Fibroblast of the aortic adventitia (primary cell): ENCODE measurements at places on chromosomes 6 and 20. TPM values are rescaled to one million over a fixed set of nuclear protein-coding genes. Genes with fewer than 3 reads are reported as not detected.

DNA sequence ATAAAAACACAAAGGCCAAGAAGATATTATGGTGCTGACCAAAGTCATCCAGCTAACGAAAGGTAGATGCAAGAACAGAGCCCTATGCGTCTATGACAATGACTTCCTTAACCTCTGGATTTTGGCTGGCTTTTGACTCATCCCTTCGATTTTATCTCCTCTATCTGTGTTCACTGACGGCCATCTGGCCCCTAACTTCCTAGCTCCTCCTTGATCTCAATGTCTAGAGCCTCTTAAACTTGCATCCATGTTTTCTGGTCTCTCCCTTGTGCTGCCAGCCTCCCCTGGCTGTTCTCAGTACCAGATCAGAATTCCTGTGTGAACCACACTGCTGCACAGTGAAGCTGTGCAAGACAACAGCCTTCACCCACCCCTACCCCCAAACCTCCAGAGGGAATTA lies 452.9 kb downstream of the UTRN start:
- no peak for DNase-seq

GRCh38 chr6:4780360-4780812 lies 4.2 kb downstream of the CDYL start:
- peak; percentile 46 for DNase-seq

- DNase-seq = no peak
Measured at GRCh38 chr6:169848946-169849345, 97.5 kb downstream of the ERMARD start.

- DNase-seq = no peak
Measured at GRCh38 chr6:163327165-163327880, 87.2 kb upstream of the QKI start.

DNA sequence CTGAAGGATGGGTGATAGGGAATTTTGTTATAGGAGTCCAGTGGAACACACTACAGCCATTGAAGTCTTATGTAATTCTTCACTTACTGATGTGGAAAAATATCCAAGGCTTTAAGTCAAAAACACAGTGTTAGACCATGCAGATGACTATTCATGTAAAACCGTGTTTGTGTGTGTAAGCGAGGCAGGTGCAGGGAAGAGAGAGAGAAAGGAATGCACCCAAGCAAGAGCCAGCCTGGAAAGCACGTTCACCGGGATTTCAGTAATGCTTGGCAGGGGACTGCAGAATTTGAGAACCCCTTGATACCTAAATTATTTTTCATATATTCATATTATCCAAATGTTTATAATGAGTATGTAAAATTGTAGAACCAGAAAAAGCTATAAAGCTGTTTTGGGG lies 17.9 kb downstream of the RALGAPA2 start:
- no peak for DNase-seq

DNA sequence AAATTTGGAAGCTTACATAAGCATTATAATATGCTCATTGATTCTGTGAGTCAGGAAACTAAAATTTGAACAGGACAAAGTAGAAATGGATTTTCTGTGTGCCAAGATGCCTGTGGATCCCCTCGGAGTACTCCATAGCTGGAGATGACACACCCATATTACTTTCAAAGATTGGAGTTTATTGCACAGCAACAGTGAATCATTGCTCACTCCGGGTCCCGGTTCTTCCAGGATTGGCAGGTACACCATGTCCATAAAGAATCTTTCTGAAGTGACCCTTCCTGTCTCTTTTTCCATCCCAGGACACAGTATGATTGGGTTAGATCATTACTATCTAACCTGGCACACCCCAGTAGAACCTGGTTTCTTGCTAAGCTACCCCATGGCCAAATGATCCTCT lies 2.7 kb upstream of the BTN2A2 start:
- DNase-seq = peak; percentile 40

- DNase-seq = peak; percentile 92
Measured at GRCh38 chr20:1466211-1467081, at the start of gene NSFL1C. Gene NSFL1C, minus strand, starts transcription at chr20:1466849. Its CDS starts 25 bp downstream, at chr20:1466824.

DNA sequence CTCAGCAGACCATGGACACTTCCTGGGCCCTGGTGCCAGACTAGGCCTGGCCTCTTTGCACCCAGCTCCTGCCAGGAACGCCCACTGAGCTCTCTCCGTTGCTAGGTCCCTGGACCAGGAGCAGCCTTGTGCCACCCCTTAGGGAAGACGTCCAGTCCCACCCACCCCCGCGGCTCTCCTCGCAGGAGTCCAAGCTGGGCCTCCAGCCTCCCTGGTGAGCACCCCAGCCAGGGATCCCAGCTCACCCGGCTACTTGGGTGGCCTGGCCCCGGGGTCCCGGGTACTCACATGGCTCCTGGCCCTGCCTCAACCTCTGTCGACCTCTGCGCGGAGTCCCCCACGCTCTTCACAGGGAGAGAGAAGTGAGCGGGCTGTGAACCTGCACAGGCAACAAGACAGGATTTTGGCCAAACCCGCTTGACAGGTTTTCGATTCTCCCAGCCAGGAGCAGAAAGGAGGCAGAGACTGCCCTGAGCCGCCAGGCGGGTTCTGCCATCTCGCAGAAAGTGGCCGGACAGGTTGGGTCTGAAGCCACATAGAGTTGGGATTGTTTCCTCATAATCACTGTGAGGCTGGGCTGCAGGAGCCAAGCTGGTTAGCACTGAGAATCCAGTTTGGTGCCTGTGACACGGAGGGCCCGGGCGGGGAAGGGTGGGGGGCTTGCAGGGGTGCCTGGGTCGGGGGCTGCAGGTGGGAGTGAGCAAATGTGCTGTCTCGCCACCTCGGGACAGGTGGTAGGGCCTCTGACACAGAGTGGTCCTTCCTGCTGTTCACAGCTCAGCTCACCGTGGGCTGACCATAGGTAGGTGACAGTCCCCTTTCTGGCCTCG lies at the start of gene RBBP8NL:
Gene RBBP8NL, minus strand, starts transcription at position 368 of the 830 bp plus-strand sequence. CDS start 7,892 bp downstream, outside the sequence.
- no peak for DNase-seq

- no peak for DNase-seq
Measured at GRCh38 chr6:736657-737446, 43.9 kb upstream of the EXOC2 start.

DNA sequence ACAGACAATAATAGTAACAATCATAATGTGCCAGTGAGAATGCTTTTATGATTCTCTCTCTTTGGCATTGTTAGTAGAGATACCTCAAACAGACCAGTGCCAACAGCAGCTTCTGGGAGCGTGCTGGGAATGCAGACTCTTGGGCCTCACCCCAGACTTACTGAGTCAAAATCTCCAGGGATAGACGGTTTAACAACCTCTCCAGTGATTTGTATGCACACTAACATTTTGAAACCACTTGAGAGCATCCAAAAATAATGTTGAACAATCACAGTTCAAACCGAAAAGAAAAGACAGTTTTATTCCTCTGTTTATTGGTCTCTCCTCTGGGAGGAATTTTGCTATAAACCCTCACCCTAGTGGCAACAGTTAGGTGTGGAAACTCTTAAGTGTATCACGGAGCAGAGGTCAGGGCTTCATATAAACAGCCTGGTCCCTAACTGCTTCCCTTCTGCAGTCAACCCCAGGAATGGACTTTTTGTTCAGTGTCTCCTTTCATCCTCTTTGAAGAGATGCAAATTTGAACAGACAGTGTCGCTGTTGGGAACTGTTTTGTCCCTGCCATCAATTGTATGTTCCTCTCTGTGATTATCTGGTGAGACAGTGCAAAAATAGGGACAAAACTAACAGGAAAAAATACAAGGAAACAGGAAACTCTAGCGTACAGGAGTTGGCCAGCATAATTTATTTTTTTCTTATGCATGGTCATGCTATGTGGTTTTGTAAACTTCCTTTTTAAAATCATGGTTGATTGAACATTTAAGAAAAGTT lies 162.4 kb upstream of the BTBD3 start:
- DNase-seq = peak; percentile 50

DNA sequence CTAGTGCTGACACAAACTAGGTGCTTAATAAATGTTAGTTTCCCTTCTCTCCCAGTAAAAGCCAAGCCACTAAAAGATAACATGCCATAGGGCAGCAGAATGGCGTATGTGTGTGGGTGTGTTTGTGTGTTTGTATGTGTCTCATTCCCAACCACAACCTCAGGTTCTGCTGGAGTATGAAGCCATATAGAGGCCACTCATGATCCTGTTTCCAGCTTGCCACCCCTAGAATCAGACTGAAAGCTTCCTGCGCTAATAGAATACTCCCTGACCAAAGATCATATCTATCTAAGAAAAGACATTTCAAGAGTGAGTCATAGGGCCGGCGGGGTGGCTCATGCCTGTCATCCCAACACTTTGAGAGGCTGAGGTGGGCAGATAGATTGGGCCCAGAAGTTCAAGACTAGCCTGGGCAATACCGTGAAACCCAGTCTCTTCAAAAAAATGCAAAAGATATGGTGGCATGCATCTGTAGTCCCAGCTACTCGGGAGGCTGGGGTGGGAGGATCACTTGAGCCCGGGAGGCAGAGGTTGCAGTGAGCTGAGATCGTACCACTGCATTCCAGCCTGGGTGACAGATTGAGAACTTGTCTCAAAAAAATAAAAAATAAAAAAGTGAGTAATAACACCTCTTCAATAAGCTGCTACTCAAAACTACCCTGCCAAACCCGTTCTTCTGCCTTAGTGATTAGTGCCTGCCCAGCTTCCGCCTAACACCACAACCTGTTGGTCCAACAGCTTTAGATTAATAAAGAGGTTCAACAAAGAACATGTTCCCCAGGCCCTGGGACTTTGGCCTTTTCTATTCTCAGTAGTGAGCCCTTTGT lies 11.8 kb upstream of the SNRPC start:
- peak; percentile 38 for DNase-seq

Gene SLC22A16
- 0.09 TPM in 1 of 2 replicates, not detected in the other for total RNA-seq

Gene KCNB1
- total RNA-seq = 0.27 and 0.41 TPM in 2 replicates

Gene PACSIN1
- total RNA-seq = not detected in 2 replicates

Gene TGM3
- total RNA-seq = 0.08 TPM in 1 of 2 replicates, not detected in the other

Gene RAD21L1
- total RNA-seq = not detected in 2 replicates

Gene SLC12A5
- not detected in 2 replicates for total RNA-seq

Gene KCNK5
- under 0.01 TPM in 1 of 2 replicates, not detected in the other for total RNA-seq
